GM12865 (cell line): ENCODE measurements at places on chromosomes 5 and 9.

GRCh38 chr9:130590305-130590704 is 10.9 kb downstream of the FUBP3 start:
- DNase-seq, result no peak

- no peak for DNase-seq
Observed at GRCh38 chr9:34709196-34709978, 549 bp downstream of the CCL21 start.

GRCh38 chr9:83706676-83707517 is 861 bp downstream of the UBQLN1 start:
- DNase-seq, result peak; percentile 61

DNA sequence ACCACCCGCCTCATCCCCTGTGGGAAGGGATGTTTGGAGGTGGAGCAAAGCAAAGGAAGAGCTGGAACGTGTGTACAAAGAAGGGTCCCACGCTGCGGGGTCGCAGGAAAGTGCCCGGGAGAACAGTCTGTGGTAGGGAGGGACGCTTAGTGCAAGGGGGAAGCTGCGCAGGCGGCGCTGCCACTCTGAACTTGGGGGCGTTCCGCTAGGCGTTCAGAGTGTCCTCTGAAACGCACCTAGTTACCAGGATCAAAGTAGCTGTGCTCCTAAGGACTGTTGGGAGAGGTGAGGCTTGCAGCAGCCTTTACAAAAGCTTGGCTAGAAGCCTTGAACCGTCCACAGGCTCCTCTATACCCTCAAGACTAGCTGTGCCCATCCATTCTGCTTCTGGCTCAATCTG is 29.3 kb upstream of the PDE8B start:
- DNase-seq, result no peak

DNA sequence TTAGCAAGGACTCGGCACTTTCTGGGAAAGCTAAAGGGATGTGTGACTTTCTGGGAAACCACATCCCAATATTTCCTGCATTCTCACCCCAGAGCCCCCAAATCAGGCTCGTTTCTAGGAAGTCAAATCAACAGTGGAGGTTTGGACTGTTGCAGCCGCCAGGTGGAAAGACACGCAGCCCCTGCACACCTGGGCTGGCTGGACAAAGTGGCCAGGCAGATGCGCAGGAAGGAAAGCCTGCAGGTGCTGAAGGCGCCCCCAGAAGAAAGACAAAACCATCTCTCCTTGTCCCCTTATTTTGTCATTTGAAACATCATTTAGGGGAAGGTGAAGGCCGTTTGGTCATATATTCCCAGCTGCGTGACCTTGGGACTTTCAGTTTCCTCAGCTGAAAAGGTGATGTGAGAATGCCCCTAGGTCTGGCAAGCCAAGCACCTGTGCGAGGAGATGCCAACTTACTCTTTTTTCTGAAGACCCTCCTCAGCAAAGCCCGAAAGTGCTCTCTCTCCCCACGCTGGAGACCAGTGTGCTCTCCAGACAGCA is 97.9 kb upstream of the CPEB4 start:
- no peak for DNase-seq

GRCh38 chr9:128182893-128183588 is 8.3 kb downstream of the CIZ1 start:
- DNase-seq, result no peak

GRCh38 chr9:129822898-129823541 is 916 bp downstream of the TOR1A start:
- DNase-seq, result peak; percentile 65

DNA sequence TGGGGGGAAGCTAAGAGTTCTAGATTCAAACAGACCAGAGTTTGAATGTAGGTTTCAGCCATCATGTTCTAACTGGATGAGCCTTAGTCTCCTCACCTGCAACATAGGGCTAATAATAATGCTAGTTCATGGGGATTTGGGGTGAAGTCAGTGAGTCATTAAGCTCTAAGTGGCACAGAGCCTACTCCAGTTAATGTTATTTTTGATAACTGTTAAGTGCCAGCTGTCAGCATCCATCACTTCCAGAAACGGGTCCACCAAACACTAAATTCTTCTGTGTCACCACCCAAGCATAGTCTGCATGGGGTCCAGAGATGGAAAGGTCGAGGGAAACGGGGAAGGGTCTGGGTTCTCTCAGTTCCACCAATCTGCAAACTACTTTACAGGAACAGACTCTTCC is 1.8 kb upstream of the TSC1 start:
- no peak for DNase-seq

GRCh38 chr9:86577420-86578333 is 223.5 kb upstream of the TUT7 start:
- no peak for DNase-seq

DNA sequence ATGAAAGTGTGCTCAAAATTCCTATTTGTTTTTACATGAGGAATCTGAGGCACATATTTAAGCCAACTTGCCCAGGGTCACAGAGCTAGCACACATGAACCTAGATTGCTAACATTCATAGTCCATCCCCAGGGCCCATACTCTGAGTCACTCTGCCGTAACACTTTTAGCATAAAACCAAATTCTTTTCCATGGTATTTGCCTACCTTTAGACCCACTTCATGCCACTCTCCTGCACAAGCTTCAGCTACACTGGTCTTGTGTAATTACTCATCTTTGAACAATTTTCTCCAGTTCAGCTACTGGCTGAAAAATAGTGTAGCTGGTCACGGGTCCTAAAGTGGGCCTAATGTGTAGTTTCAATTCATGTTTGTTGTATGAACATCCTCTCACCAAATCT is 200.7 kb downstream of the SLC12A2 start:
- no peak for DNase-seq

DNA sequence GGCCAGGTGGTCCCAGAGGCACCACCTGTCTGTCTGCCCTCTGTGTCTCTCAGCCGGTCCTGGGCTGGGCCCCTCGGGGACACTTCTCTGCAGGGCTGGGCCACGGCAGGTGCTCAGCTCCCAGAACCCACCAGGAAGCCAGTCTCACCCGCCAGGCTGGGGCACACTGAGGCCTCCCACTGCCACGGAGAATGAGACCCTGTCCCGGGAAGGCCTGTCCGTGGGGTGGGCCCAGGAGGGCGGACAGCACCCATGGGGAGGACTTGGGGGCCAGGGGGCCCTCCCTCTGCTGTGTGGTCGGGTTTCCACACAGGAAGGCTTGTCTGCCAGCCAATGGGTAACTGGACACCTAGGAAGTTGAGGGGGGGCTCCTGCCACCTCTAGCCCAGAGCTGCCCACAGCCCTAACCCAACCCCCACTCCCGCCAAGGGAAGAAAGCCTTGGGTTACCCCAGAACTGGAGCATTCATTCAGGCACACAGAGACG is 4.1 kb upstream of the TUBB4B start:
- DNase-seq, result no peak

DNA sequence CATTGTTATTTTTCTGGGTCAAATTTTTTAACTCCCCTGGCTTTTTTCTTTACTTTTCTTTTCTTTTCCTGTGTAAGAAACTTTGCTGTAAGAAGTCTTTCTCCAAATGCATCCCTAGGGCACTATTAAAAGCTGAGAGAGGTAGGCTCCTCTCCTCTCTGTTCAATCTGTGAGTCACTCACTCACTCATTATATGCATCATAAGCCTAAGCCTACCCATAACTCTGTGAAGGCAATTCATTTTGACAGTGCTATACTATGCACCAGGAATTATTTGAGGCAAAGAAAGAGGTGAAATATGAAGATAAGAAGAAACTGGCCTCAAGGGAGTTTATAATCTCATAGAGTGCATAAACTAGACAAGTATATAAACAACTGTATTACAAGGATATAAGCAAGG is 67.9 kb upstream of the PRR16 start:
- DNase-seq, result no peak

GRCh38 chr5:6187501-6187900 is 190.8 kb downstream of the MED10 start:
- DNase-seq, result no peak

- no peak for DNase-seq
Observed at GRCh38 chr5:86645885-86646284, 28.1 kb downstream of the COX7C start.

DNA sequence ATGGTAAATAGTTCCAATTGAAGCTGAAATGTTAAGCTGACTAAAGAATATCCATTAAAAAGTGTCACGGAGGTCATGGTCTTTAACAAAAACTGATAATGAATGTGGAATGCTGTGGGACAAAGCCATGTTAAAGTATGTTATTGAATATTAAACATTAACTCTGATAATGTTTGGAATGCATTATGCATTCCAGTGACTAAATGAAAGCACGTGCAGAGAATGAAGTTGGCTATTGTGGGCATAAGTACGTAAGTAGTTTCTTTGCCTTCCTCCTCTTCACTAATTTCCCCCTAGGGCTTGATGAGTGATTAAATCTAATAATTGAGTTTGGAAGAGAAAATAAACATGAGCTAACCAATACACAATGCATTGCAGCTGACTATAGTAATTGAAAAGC is 640.4 kb upstream of the CDH10 start:
- no peak for DNase-seq

- DNase-seq, result peak; percentile 65
Observed at GRCh38 chr9:16133556-16134227, 580.8 kb downstream of the CCDC171 start.

GRCh38 chr5:20601678-20602100 is 613.7 kb upstream of the CDH18 start:
- DNase-seq, result no peak

- DNase-seq, result no peak
Observed at GRCh38 chr5:58012102-58012501, 447.8 kb downstream of the PLK2 start.

GRCh38 chr9:91161465-91162300 is 200.0 kb downstream of the AUH start:
- DNase-seq, result no peak

GRCh38 chr5:9722601-9723180 is 92.5 kb upstream of the TAS2R1 start:
- no peak for DNase-seq

GRCh38 chr9:114002986-114003350 is 75.1 kb downstream of the AMBP start:
- no peak for DNase-seq

DNA sequence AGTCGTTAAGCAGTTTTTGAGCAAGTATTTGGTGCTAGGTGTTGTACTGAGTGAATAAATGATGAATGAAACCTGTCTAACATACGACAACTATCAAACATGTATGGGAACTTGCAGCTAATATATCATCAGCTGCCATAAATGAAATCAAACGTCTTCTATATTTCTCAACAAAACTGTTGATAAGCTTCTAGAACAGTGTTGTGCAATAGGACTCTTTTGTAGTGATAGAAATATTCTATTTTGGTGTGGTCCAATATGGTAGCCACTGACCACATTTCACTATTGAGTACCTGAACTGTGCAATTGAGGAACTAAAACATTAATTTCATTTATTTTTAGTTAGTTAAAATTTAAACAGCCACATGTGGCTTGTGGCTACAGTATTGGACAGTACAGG is 16.3 kb upstream of the FYB1 start:
- no peak for DNase-seq

DNA sequence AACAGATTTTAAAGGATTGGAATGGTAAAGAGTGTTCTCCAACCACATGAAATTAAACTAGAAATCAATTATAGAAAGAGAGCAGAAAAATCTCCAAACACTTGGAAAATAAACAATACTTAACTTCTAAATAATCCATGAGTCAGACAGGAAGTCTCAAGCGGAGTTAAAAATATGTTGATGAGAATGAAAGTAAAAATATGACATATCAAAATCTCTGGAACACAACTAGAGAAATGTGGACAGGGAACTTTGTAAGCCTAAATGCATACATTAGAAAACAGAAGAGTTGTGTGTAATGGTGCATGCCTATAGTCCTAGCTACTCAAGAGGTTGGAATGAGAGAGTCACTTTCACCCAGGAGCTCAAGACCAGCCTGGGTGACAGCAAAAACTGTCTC is 47.9 kb upstream of the ZNF618 start:
- DNase-seq, result no peak

GRCh38 chr5:172235132-172235780 is 41.3 kb downstream of the EFCAB9 start:
- DNase-seq, result peak; percentile 79

DNA sequence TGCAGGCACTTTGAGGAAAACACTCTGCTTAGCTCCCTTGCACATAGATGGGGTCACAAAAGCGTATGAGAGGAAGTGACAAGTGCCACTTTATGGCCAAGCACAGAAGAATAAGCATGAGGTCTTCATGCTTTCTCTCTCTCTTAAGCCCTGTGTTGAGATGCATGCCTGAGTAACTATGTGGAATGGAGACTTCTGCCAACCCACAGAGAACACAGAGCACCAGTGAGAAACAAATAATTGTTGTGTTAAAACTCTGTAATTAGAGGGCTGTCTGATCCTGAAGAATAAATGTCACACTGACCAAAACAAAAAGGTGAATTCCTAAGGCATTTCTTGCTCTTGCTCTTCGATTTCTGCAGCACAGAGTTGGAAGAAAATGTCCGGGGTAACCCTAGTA is 488.5 kb downstream of the CTNND2 start:
- no peak for DNase-seq

DNA sequence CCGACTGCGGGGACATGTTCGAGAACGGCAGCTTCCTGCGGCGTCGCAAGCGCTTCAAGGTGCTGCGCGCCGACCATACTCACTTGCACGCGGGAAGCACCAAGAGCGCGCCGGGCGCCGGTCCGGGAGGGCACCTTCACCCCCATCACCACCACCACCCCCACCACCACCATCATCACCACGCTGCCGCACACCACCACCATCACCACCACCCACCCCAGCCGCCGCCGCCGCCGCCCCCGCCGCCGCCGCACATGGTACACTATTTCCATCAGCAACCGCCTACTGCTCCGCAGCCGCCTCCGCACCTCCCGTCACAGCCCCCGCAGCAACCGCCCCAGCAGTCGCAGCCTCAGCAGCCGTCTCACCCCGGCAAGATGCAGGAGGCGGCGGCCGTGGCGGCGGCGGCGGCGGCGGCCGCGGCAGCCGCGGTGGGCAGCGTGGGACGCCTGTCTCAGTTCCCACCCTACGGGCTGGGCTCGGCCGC is 514 bp downstream of the FOXB2 start:
- DNase-seq, result no peak

DNA sequence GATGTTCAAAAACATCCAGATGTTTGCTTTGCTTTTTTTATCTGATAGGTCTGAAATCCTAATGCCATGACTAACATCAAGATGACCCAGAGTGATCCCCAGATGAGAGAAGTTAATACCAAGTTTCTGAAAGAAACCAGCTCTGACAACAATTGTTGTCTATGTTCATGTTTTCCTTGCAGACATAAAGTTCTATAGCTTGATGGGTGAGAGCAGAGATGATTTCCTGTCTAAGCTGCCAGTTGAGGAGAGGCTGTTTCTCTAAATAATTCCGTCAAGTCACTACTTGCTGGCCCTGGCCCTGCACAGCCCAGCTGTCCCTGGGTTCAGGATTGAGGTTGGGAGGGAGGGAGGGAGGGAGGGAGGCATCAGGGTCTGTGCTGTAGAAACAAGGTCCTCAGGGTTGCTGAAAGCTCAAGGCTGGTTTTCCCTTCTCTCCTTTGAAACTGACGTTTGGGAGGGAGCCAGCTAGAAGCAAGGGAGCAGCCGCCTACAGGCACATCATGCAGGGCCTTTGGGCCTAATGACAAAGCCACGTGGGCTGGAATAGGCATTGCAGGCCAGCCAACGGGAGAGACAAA is 3.9 kb downstream of the SPARC start:
- no peak for DNase-seq

- no peak for DNase-seq
Observed at GRCh38 chr9:120423812-120424211, 156.2 kb downstream of the CDK5RAP2 start.
